Right renal pelvis (tissue), 4 donors: ENCODE measurements at places on chromosomes 7 and 10.
A peak's percentile ranks its signal among the peaks of the same experiment; 100 is the strongest.

- no peak for DNase-seq
Measured at GRCh38 chr10:86345859-86346798, 20.5 kb downstream of the GRID1 start.

DNA sequence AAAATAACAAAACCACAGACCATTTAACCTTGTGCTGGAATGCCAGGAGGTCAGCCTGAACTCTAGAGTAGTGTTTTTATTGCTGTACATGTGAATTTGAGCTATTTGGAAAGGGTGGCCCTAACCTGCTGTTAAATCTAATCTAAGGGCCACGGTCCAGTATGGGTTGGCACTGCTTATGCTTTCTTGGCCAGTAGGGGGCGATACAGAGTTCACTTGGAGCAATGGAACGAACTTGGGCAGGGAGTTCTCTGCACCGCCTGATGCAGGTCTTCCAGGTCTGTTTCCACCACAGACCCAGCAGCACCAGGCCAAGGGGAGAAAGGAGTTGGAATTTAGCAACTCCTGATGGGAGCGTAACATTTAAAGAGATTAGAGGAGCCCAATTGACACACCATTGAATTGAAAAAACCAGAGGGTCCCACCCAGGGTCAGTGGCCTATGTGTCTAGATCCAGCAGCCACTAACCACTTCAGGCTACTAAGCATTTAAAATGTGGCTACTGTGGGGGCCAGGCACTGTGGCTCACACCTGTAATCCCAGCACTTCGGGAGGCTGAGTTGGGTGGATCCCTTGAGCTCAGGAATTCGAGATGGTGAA, 75.7 kb upstream of the EFCAB10 start:
- DNase-seq, result no peak

DNA sequence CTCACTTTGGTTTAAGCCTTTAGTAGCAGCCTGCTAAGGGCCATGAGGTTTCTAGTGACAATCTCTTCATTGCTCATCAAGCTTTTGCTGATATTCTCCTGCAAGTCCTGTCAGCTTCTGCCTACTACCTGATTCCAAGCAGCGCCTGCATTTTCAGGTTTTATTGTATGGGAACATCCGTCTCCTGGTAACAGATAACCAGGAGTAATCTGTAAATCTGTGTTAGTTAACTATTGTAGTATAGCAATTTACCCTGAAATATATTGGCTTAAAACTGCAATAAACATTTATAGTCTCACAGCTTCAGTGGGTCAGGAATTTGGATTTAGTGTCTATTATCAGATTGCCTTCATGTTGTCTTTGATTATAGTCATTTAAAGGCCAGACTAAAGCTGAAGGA, 94.0 kb downstream of the MLLT10 start:
- no peak for DNase-seq

- no peak for DNase-seq
Measured at GRCh38 chr10:124493214-124493882, 31.7 kb downstream of the LHPP start.

DNA sequence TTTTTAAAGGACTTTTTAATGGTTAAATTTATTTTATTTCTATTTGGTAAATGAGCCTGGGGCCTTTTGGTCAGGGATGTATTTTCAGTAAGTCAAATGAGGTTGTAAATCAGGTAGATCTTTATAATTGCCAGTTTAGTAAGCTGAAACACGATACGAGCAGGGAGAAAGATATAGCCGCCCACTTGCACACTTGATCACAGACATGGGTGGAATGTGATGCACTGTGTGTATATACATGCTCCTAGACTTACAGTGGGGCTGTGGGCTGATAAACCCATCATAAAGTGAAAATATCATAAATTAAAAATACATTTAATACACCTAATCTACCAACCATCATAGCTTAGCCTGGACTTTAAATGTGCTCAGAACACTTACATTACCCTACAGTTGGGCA, 119.4 kb upstream of the SAMD8 start:
- DNase-seq, result no peak

DNA sequence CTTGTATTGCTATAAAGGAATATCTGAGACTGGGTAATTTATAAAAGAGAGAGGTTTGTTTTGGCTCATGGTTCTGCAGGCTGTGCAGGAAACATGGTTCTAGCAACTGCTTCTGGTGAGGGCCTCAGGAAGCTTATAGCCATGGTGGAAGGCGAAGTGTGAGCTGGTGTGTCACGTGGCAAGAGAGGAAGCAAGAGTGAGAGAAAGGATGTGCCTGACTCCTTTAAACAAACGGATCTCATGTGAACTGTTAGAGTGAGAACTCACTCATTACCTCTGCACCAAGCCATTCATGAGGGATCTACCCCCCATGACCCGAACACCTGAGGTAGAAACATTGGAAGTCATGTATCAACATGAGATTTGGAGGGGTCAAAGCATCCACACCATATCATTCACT, 7.7 kb upstream of the ITPRIP start:
- no peak for DNase-seq

- DNase-seq, result no peak
Measured at GRCh38 chr7:151514461-151515275, 5.0 kb downstream of the RHEB start.

- DNase-seq, result no peak
Measured at GRCh38 chr7:124515106-124515830, 250.3 kb downstream of the GPR37 start.

DNA sequence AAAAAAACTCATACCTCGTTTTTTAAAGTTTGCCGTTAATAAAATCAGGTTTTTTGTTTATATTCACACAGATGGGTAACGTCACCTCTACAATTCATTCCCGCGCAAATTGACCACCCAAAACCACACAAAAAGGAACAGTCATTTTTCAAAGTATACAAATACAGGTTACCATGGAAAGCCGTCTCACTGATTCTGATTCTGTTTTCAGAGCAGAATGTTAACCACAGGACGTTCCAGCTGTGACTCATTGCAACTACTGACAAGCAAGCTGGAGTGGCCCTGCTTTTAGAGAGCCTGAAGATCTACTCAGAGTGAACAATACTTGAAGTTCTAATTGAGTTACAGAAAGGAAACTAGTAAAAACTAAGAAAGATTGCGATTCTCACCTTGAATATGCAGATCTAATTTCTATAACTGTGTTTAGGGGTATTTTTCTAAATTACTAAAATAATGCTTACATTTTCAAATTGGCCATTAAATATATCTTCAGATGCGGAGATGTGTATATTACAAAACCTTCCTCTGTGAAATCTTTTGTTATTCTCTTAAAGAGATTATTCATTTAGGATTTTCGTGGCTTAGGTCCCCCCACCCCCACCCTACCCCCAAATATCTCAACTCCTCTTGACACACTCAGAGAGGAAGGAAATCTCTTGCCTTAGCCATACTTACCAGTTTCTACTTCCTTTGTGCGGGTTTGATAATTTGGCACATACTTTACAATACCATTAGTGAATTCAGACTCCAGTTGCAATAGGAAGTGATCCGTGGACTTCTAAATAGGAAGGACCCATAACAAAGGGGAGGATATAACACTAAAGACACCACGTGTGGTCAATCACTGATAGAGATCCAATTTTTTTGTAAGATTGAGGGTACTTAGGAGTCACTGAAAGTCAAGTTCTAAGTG, 106.0 kb downstream of the CUBN start:
- DNase-seq, result peak; percentile 33

DNA sequence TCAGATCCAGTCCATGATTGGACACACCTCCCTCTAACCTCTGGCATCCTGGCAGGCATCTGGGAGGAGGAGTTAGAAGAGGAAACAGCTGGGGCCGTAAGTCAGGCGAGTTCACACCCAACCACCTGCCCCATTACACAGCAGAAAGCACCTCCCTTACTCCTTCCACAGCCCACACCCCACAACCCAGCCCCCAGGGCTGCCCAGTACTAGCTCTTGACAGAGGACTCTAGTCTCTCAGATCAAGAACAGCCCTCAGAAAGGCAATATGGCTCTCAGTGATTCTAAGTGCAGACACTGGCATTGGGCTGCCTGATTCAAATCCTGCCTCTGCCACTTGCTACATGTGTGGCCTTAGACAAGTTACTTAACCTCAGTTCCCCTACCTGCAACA, 34.1 kb downstream of the KCNMA1 start:
- DNase-seq, result no peak

GRCh38 chr10:24269476-24269875, 60.5 kb downstream of the KIAA1217 start:
- no peak for DNase-seq

DNA sequence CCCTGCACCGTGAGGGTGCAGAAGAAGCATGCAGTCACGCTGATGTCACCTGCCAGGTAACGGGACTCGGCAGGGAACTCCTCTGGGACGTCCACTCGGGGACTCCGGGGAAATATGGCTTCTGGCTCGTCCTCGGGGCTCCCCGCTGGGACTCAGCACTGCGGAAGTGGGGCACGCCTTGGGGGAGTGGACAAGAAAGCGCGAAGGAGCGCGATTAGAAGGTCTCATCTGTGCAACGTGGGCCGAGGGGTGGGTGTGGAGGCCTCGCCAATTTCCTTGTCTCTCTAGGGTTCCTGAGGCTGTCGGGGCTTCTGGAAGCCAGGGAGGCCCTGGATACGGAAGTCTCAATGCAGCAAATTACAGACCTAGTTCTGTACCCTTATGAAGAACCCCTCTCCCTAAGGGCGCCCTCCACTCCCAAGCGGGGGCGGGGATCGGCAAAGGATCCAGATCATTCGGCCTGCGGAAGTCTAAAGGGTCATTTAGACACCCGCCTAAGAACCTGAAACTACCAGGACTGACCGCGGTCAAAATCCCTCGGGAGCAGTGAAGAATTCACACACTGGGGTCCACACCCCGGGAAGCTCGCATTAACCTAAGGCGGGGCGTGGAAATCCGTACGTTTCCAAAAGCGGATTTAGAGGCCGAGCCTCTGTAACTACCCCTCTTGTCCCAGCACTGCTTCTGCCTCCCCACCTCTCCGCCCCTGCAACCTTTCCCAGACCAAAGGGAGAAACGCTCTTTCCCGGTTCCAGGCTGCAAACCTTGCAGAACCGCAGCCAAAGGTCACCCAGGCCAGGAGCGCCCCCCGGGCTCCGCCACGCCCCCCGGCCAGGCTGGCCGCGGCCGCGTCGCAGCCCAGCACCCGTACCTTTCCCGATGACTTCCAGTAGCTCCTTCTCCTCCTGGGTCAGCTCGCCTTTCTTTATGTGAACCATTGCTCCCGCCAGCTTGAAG, 640 bp downstream of the ANKMY2 start:
- DNase-seq, result no peak

- DNase-seq, result peak; percentile 53
Measured at GRCh38 chr10:68471586-68472408, at the start of gene DNA2. Gene DNA2, minus strand, starts transcription at chr10:68471973. Its CDS starts 109 bp downstream, at chr10:68471864.

GRCh38 chr7:3859431-3859830, 558.4 kb downstream of the SDK1 start:
- DNase-seq, result no peak

- no peak for DNase-seq
Measured at GRCh38 chr7:155574556-155575290, 28.4 kb upstream of the CNPY1 start.
